ENCODE measurements at places on chromosomes 13 and 19.

DNA sequence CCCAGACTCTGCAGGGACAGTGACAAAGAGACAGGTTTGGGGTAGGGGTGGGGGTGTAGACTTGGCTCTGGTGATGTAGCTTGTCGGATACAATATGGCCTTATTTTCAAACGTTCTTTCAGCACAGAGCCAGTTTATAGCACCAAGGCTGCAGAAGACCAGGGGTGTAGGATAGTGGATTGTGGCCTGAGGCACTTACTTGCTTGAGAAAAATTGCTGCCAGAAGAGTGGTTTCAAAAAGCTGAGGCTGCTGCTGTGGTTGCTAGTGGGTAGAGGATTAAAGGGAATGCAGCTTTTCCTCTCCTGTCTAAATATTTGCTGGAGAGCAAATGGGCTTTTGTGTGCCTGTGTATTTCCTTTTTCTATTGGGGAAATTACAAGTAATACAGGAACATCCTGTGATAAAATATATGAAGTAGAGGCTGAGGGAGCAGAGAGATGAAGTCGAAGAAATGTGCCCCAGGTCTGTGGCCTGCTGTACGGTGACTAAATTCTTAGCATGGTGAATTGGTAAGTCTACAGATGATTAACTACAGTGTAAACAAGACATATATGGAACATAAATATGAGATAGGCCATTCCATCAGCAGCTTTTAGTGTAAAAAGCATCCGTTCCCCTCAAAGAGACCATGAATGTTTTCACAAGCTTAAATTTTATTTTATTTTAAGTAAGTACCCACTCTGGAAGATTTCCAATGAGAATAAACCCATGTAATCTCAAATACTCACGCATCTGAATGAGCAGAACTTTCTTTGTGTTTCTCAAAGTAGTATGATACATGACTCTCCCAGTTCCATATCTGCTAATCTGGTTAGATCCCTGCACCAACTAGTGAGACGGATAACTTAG, 112.9 kb downstream of the LRCH1 start:
- DNase-seq: no peak

GRCh38 chr19:41339936-41340335, 13.8 kb downstream of the TGFB1 start:
- no peak for DNase-seq

DNA sequence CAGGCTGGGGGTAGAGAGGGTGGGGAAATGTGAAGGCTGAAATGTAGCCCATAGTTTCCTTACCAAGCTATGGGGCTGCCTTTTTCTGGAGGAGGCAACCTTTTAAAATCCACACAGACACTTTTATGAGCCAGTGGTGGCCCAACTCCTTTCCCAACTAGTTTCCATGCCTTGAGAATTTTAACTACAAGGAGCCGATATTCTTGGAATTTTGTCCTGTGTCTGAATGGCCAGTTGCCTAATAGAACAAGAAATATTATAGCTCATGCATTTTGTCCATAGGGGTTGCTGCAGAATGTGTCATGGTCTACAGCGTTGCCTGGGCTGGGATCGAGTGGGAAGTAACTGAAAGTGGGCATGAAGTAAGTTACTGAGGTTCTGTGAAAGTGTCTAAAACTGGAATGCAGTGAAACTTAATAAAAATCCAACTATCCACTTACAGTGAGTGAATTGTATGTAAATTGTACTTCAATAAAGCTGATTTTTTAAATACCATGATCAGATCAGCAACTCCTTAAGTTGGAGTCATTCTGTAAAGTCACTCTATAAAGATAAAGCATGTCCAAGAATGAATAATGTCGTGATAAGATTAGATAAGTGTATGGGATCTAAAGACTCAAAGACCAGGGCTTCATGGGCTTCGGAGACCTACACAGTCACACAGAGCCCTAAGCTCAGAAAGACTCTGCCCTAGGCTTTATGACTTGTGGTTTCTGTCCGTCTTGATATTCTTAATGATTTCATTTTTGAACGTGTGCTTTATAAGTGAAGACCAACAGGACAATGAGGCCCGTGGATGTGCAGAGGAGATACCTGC, 122.6 kb upstream of the FNDC3A start:
- DNase-seq: no peak

DNA sequence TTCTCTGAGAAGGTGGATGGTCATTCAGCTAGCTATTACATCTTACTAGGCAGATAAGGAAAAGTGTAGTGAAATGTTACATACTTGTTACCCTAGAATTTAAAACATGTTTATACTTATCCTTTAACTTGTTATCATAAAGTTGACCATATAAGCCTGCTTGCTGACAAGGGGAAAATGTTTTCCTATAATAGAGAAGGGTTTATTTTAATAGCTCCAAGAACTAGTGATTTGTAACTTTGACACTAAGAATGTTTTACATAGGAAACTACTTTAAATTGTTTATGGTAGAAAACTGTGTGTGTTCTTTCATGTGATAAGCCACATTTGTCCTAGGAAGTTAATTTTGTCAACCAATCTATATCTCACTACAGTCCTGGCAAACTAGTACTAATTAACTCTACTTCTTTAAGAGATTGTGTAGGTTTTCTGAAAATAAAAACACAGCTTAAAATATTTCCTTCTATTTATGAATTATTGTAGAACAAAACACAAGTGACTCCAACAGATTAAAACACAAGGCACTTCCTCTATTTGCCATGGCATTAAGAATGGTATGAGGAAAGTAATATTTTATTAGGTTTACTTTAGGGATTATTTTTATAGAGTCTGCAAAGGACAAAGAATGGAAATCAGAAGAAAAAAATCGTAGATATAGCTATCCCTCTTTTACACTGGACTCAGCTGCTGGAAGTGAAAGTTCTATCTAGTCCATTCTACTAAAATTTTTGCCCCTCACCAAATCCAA, 233.3 kb upstream of the NBEA start:
- DNase-seq: no peak

- peak; percentile 90 for DNase-seq
Observed at GRCh38 chr13:23450340-23451046, 17.0 kb upstream of the SACS start.

- no peak for DNase-seq
Observed at GRCh38 chr19:31120952-31121351, 228.3 kb downstream of the TSHZ3 start.

DNA sequence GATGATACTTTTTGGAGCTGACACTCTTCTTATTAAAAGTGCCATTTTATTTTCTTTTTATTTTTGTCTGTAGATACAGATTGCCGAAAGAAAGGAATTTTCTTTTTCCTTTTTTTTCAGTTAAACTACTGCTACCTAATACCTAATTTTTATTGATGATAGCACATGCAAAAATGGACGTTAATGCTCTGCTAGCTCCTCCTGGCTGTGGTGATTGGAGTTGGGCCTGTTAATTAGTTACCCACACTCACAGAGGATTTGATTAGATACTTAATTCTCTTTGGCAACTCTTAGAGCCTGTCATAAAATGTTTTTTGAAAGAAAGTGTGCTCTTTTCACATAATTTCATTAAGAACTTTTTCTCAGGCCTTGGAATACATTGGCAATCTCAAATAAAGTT, 366.8 kb downstream of the DCT start:
- DNase-seq: no peak

DNA sequence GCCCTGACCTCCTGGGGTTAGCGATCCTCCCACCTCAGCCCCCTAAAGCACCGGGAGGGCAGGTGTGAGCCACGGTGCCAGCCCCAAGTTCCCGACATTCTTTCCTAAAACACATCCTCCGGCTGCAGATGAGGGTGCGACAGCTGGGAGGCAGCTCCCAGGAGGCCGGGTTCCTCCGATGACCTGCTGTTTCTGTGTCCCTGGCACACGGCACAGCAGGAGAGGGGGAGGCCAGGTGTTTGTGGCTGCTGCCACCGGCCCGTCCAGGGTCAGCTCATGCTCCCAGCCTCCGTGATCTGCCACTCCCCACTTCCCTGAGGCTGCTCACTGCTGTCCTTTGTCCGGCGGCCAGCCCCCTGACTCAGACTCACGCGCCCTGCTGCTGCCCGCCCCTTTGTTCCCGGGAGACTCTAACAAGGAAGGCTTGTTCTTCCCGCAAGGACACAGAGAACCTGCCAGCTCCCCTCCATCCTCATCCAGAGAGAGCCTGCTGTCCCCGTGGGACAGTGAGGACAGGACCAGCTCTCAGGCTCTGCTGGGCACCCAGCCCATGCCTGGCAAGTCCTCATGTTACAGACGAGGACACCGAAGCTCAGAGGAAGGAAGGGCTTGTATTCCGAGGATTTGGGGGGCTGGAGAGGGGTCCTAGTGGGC, 10.6 kb upstream of the MADCAM1 start:
- DNase-seq: peak; percentile 89

GRCh38 chr19:10368101-10368803, 12.1 kb downstream of the TYK2 start:
- no peak for DNase-seq

Measured in eye (tissue), 1 donor.